Cardiac fibroblast (primary cell): ENCODE measurements at places on chromosomes 6 and 20.

DNA sequence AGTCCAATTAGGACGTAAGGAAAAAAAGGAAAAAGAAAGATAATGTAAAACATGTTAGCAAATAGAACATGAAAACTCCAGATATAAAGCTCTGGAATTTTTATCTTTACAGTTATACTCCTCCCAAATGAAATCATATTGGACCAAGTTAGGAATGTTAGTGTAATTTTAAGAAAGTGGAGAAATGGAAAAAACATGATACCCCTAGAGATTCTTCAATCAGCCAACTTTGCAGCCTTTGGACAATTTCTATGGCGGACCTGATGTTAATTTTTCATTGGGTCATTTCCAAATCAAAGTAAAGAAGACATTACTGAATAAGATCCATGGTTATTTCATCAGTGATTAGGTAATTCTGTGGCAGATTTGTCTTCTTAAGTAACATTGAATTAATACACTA, 748.7 kb downstream of the RFPL4B start:
- DNase-seq, result no peak

DNA sequence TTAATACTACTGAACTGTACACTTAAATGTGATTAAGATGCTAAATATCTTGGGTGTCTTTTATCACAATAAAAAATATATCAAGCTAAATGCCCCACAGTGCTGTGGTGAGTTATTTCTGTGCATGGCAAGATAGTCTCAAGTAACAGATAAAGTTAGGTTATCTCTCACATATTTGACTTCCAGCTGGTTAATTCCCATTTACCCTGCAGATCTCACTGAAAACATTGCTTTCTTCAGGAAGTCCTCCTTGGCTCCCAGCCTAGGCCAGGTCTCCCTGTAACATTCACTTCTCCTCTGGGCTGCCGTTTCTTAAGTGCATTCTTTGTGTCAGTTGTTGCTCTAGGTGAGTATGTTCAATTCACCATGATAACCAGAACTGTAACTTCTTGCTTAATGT, 59.1 kb downstream of the SLC22A1 start:
- DNase-seq, result no peak

GRCh38 chr6:159877256-159877808, 13.5 kb upstream of the MAS1 start:
- no peak for DNase-seq

GRCh38 chr6:135514706-135515105, 17.2 kb upstream of the AHI1 start:
- no peak for DNase-seq
